ENCODE measurements at places on chromosomes 1 and 21.

DNA sequence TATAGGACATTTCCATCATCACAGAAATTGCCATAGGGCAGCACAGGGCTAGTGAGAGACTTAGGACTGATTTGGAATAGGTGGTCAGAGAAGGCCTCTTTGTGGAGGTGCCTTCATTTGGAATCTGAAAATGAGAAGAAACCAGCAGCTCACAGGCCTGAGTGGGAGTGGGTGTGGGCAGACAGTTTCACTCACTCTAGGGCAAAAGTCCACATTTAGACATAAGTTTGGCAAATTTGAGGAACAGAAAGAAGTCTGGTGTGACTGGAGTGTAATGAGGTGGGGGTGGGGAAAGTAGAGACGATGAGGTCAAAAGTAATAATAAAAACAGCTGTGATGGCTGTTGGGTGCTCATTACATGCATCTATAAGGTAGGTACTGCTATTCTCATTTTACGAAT lies 22.4 kb upstream of the BCAR3 start:
- no peak for DNase-seq

DNA sequence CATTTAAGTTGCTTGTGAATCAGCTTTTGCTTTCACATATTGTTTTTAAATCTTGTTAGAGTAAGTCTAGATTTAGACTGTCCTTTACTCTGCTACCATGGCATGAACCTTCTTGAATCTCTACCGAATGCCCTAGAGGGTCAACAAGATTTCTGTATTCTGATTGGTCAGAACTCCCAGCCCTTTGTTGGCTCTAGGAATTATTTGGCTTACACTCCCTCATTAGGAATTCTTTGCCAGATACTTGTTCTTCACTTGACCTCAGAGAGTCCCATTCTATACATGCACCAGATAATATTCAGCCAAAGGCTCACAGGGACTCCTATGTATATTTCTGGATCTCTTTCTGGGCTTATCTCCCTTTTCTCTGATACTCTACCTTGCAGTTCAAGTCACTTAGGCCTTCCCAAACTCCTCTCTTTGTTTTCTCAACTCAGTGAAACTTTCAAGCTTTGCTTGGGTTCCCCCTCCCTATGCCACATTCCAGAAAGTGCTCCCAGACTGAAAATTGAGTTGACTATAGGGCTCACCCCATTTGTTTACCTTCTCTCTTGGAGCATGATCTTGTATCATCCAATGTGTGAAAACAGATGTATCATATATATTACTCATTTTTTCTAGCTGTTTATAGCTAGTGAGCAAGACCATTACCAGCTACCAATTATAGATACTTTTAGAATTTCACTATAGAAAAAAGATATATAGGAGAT lies 405.0 kb downstream of the PLPP3 start:
- DNase-seq: no peak

DNA sequence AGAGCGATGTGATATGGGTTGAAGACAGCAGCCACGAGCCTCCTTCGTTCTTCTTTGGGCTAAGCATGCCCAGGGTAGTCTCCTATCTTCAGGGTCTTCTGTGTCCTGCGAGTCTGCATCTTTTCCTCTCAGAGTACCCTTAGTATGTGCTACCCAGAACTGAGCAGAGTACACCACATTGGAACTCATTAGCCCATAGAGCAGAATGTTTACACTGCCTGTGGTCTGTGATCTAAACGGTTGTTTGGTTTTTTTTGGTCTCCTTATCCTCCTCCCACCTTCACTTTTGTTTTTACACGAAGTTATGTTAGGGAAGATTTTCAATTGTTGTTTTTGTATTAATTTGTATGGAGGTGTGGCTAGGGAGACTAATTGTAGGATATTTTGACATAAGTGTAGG lies 126.4 kb downstream of the NEK7 start:
- DNase-seq: no peak

GRCh38 chr1:203273869-203274602 lies 31.3 kb upstream of the BTG2 start:
- DNase-seq: no peak

- no peak for DNase-seq
Measured at GRCh38 chr1:160570840-160571239, 8.5 kb downstream of the CD84 start.

- DNase-seq: no peak
Measured at GRCh38 chr1:61171974-61172373, 89.6 kb downstream of the NFIA start.

- no peak for DNase-seq
Measured at GRCh38 chr1:99084562-99084961, 79.9 kb upstream of the PLPPR5 start.

GRCh38 chr1:230975636-230976035 lies 3.0 kb downstream of the TTC13 start:
- no peak for DNase-seq

DNA sequence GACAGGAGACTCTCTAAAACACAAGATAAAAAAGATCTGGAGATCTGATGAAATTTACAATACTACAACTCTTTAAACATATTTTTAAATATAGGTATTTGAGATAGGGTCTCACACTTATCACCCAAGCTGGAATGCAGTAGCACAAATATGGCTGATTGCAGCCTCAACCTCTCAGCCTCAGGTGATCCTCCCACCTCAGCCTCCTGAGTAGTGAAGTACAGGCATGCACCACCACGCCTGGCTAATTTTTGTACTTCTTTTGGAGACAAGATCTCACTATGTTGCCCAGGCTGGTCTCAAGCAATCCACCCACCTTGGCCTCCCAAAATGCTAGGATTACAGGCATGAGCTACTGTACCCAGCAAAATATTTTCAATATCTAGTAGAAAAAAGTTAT lies 170.0 kb upstream of the NR5A2 start:
- DNase-seq: no peak

GRCh38 chr1:3283849-3284248 lies 170.6 kb upstream of the ARHGEF16 start:
- DNase-seq: no peak

- DNase-seq: no peak
Measured at GRCh38 chr1:33814166-33814565, 49.7 kb upstream of the HMGB4 start.

DNA sequence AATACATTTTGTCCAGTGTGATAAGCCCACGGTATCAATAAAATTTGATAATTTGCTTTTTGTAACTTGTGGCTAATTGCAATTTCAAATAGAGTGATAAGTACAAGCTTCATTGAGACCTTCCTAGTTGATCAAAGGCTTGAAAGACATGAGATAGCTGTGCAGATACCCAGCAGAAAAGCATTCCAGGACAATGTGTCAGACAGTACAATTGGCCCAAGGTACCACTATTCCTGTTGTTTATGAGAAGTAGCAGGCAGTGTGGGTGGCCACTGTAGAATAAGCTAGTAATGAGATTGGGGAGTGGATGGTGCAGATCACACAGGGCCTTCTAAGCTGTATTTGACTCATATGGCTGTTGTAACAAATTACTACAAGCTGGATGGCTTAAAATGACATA lies 182.2 kb downstream of the AMY1C start:
- no peak for DNase-seq

- no peak for DNase-seq
Measured at GRCh38 chr1:101221945-101222429, 14.8 kb upstream of the S1PR1 start.

DNA sequence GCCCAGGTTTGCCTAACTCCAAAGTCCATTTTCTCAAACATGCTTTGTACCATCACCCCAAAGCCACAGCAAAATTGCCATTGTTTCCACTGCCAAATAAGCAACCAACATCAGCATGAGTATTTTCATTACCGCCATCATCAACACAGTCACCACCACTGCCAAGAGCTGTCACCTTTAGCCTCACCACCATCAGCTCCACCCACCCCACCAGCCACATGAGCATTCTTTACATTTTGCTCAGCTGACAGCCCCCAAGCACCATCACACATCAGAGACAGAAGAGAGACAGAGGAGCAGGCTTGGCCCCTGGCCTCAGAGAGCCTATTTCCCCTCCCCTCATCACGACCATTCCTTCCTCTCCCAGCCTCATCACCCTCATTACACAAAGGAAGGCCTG lies 42.7 kb downstream of the TAS1R2 start:
- DNase-seq: no peak

DNA sequence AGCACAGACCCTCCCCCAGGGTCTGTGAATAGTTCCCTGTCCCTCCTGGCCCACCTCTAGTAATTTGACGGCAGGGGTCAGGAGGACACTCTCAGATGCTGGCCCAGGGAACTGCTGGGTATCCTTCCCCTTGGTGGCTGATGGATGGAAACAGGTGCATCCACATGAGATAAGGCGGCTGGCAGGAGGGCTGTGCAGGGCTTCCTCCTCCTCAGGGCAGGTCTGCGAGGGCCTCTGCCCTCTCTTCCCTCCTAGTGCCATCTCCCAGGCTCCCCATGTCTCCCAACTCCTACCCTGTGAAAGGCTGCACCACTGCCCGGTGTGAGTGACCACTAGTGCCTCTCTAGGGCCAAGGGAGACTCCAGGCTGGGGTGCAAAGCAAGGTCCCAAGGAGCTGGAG lies 123.9 kb downstream of the GLIS1 start:
- DNase-seq: no peak

- DNase-seq: no peak
Measured at GRCh38 chr1:235351441-235351840, 15.8 kb upstream of the TBCE start.

GRCh38 chr1:58576325-58576726 lies 726 bp downstream of the TACSTD2 start:
- no peak for DNase-seq

- no peak for DNase-seq
Measured at GRCh38 chr1:85454214-85454613, 10.7 kb downstream of the DDAH1 start.

All from NCI-H1105 treated with DMSO at 0.1 percent for 48 hours (cell line).